ENCODE measurements at places on chromosomes 5 and 9. TPM values are rescaled to one million over a fixed set of nuclear protein-coding genes. Genes with fewer than 3 reads are reported as not detected.

DNA sequence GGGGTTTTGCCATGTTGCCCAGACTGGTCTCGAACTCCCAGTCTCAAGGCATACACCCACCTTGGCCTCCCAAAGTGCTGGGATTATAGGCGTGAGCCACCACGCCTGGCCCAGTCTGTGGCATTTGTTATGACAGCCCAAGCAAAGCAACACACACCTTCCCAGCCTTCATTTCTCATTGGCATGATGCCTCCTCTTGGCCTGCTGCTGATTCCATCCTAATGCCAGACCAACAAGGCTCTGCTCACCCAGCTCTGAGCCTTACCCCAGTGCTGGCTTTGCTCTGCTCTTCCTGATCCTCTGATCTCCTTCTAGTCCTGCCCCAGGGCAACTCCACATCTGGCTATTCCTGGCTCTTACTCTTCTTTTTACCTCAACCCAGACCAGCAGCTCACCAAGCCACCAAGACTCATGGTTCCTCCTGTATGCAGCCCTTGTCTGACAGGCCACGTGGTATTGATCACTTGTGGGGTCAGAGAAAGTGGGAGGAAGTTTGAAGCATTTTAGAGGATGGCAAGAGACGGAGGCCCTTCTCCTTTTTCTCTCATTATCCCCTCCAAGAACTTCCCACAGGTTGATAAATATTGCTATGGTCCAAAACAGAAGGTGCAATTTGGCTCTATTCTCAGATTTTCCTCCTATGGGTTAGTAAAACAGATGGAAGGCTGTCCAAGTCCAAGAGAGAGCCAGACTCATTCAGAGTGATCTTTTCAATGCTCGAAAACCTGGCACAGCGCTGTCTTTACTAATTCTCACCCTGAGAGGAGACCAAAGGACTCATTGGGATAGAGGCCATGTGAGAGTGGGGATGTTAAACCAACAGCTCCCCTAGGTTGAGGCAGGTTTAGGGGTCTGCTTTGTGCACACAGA is 958 bp downstream of the CD180 start:
- no peak overlapping the region for H3K27ac ChIP-seq
- peaks cover 24% of the 10 kb centered on the region for H3K36me3 ChIP-seq
- DNase-seq: no peak

DNA sequence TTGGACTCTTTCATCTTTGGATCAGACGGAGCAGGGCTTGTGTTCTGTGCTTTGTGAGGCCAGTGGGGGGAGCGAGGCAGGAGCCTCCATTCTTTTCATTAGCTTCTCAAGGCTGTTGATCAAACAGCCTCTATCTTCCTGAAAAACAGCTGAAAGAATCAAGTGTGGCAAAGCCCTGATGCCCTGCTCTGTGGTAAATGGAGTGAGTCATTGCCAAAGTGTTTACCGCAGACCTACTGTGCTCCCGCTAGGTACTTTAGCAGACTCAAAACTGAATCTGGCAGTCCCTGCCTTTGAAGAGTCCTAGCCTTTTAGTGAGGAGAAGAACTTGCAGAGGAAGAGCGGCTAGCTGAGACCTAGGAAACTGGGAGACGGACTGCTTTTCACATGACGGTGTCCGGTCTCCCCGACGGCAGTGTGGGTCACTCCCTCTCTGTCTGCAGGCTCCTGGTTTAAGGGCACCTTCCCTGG is 3.3 kb downstream of the ANKRD33B start:
- peaks cover 33% of the 10 kb centered on the region for H3K4me1 ChIP-seq
- H3K4me3 ChIP-seq: peak overlapping the region; percentile 63
- no peak for DNase-seq
- H3K36me3 ChIP-seq: peaks cover 18% of the 10 kb centered on the region
- H3K27me3 ChIP-seq: no peaks in the 10 kb centered on the region

- peaks cover 2% of the 10 kb centered on the region for H3K4me1 ChIP-seq
- no peak for DNase-seq
- H3K4me3 ChIP-seq: no peak overlapping the region
- H3K36me3 ChIP-seq: no peaks in the 10 kb centered on the region
- peaks cover 7% of the 10 kb centered on the region for H3K27me3 ChIP-seq
Observed at GRCh38 chr5:171762021-171762608, 23.5 kb upstream of the SMIM23 start.

DNA sequence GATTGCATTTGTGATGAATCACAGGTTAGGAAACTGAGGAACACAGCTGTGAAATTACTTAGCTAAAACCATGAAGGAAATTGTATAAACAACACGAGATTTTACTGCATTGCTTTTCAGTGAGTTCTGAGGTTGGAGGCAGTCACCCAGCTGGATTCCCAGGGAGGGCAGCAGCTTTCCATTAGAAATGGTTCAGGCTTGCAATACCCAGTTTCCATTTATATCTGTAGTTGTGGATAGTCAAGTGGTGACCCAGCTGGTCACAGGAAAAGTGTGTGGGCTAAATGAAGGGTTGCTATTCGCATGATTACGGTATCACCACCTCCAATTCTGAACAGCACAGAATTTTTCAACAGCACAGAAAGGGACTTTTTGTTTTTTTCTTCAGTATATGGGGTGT is 34.3 kb upstream of the SPATA31D4 start:
- no peak overlapping the region for H3K4me3 ChIP-seq
- H3K27me3 ChIP-seq: no peaks in the 10 kb centered on the region
- H3K36me3 ChIP-seq: no peaks in the 10 kb centered on the region

- no peak for DNase-seq
- H3K36me3 ChIP-seq: no peaks in the 10 kb centered on the region
- H3K27me3 ChIP-seq: no peaks in the 10 kb centered on the region
- H3K27ac ChIP-seq: no peak overlapping the region
- H3K4me1 ChIP-seq: no peaks in the 10 kb centered on the region
Observed at GRCh38 chr5:179393078-179393477, 47.8 kb upstream of the ADAMTS2 start.

MARVELD2 gene
- total RNA-seq: 0.16 TPM

CBY3 gene
- total RNA-seq: 0.51 TPM

GRCh38 chr5:7910738-7911428 is 41.9 kb downstream of the MTRR start:
- no peak for DNase-seq
- peaks cover 51% of the 10 kb centered on the region for H3K36me3 ChIP-seq
- no peaks in the 10 kb centered on the region for H3K27me3 ChIP-seq
- H3K27ac ChIP-seq: no peak overlapping the region

GRCh38 chr5:6308683-6309082 is 69.7 kb downstream of the MED10 start:
- no peak overlapping the region for H3K27ac ChIP-seq
- H3K36me3 ChIP-seq: no peaks in the 10 kb centered on the region
- no peak overlapping the region for H3K4me3 ChIP-seq
- no peaks in the 10 kb centered on the region for H3K27me3 ChIP-seq

DNA sequence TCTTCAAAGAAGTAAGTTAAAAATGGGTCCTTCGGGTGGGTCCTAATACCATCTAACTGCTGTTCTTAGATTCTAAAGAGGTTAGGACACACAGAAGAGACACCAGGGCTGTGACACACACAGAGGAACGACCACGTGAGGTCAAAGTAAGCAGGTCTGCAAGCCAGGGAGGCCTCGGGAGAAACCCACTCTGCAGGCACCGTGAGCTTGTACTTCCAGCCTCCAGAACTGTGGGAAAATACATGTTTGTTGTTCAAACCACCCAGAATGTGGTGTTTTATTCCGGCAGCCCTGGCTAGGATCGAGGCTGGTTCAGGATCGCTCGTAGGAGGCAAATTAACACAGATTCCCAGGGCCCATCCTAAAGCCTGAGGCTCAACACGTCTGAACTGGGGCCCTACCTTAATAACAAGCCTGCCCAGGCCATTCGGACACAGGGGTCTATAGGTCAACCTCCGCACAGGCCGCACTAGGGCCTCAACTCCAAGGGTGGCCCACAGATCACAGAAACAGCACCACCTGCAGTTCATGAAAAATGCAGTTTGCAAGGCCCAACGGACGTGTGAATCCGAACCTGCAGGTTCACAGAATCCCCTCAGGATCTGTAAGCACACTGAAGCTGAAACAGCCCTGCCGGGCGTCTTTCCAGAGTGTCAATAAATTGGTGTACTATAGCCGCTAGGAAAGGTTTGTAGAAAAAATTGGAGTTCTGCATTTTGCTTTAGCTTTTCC is 7.1 kb downstream of the MED10 start:
- H3K27ac ChIP-seq: no peak overlapping the region
- no peak for DNase-seq
- H3K4me3 ChIP-seq: no peak overlapping the region
- H3K4me1 ChIP-seq: peaks cover 26% of the 10 kb centered on the region
- H3K36me3 ChIP-seq: peaks cover 80% of the 10 kb centered on the region

OBP2B gene
- total RNA-seq: not detected

PTGER4 gene
- 30.4 TPM for total RNA-seq

DENND4C gene
- 25.0 TPM for total RNA-seq

DNA sequence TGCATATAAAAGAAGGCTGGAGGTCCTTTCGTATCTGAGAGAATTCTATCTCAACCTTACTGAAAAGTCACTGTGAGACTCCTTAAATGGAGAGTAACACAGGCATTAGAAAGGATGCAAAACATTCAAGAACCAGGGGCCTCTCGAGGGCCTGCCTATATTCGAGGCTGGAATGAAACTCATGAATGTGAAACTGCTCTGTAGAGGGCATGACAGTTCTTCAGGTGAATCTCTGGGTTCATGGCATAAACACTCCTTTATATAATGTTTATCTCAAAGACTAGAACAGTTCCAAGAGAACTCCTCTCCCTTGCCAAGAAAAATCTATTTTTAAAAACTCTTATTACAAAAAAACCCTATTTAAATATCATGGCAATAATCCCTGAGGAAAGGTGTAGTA is 113.9 kb downstream of the SEC61B start:
- peaks cover 2% of the 10 kb centered on the region for H3K27me3 ChIP-seq
- no peak overlapping the region for H3K4me3 ChIP-seq
- H3K36me3 ChIP-seq: no peaks in the 10 kb centered on the region
- DNase-seq: no peak

DNA sequence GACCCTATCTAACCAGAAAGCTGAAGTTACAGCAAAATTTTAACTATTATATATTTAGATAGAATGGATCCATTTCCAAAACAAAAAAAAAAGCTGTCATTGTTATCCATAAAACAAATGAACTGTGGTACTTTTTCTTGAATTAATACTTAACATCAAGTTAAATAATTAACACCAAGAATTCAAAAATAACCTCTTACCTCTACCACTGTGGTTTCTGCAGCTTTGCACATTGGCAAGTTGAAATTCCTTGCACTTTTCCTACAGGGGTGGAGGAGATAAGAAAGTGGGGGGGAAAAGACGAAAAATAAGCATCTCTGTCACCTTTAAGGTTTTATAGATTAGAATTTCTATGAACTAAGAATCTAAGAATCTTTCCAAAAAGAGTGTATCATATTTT is 30.0 kb downstream of the OXCT1 start:
- H3K27ac ChIP-seq: no peak overlapping the region
- H3K4me3 ChIP-seq: no peak overlapping the region
- no peaks in the 10 kb centered on the region for H3K27me3 ChIP-seq
- H3K4me1 ChIP-seq: peaks cover 24% of the 10 kb centered on the region
- H3K36me3 ChIP-seq: peaks cover 47% of the 10 kb centered on the region

- no peak for DNase-seq
- H3K36me3 ChIP-seq: no peaks in the 10 kb centered on the region
- H3K4me1 ChIP-seq: no peaks in the 10 kb centered on the region
- H3K27me3 ChIP-seq: no peaks in the 10 kb centered on the region
Observed at GRCh38 chr9:29449306-29449705, 1876.0 kb upstream of the C9orf72 start.

DNA sequence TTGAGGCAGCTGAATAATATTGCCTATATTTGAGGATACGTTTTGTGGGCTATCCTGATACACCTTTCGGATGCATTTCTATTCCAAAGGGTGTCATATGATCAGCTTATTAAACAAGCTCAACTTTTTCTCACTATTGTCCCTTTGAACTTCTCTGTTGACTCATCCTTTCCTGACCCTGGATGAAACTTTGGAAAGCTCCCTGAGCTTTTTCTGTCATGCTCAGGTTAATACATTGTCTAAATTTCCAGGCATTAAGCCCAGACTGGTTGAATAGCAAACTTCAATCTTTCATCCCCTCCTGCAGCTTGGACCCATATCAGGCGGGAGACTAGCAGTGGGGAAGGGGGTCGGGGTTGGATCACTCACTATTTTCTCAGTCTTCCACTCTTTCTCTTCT is 104.9 kb upstream of the PTPN3 start:
- no peaks in the 10 kb centered on the region for H3K4me1 ChIP-seq
- H3K36me3 ChIP-seq: no peaks in the 10 kb centered on the region
- peaks cover 3% of the 10 kb centered on the region for H3K27me3 ChIP-seq
- no peak overlapping the region for H3K4me3 ChIP-seq

TEX48 gene
- 0.68 TPM for total RNA-seq

GLIPR2 gene
- 30.1 TPM for total RNA-seq

DNA sequence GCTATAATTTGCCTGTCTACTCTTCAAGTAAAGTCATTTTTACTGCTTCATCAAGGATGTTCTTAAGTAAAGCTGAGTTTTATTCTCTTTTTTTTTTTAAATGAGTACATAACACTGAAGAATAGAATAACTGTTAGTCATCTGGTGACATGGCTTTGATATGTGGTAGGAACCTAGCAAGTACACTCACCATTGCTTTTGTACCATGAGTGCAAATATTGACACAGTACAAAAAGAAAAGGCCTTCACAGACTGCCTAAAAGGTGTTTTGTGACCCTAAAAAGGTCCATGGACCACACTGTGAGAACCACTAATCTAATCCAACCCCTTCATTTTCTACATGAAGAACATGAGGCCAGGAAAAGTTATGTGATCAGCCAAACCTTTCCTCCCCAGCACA is 55.0 kb downstream of the ECPAS start:
- no peak for DNase-seq
- H3K4me3 ChIP-seq: no peak overlapping the region
- peaks cover 81% of the 10 kb centered on the region for H3K36me3 ChIP-seq
- no peaks in the 10 kb centered on the region for H3K27me3 ChIP-seq
- no peak overlapping the region for H3K27ac ChIP-seq
- peaks cover 11% of the 10 kb centered on the region for H3K4me1 ChIP-seq

- peaks cover 12% of the 10 kb centered on the region for H3K4me1 ChIP-seq
- H3K36me3 ChIP-seq: peaks cover 43% of the 10 kb centered on the region
- H3K27ac ChIP-seq: no peak overlapping the region
Observed at GRCh38 chr9:34037626-34038025, 11.1 kb downstream of the UBAP2 start.

LRRTM2 gene
- 0.44 TPM for total RNA-seq

F2RL1 gene
- total RNA-seq: 0.09 TPM

CDC26 gene
- total RNA-seq: 50.2 TPM

DMGDH gene
- total RNA-seq: 0.41 TPM

MEIKIN gene
- not detected for total RNA-seq

CD274 gene
- total RNA-seq: 36.7 TPM

DNA sequence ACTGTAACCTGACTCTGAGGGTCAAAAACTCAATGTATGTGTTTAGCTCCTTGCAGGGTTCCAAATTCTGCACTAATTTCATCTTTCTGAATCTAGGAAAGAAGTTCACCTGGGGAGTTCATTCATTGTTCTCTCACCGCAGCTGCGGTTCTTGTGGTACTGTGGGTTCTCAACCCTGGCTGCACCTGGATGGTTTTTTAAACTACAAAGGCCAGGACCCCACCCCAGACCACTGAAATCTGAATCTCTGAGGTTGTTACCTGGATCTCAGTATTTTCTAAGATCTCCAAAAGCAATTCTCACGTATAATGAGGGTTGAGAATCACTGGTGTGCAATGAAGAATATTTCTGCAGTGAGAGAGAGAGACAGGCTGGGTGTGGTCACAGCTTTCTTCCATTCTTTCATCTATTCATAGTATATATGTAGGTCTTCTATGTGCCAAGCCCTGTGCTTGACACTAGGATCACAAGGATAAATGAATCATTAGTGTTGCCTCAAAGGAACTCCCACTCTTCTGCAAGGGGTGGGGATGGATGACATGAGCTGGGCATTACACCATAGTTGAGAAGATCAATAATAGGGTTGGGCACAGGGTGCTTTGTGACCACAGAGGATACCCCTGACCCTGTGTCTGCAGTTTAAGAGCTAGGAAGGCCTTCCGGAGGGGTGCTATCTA is 109.8 kb downstream of the GALNT10 start:
- DNase-seq: no peak
- no peaks in the 10 kb centered on the region for H3K27me3 ChIP-seq
- H3K4me1 ChIP-seq: no peaks in the 10 kb centered on the region
- no peak overlapping the region for H3K27ac ChIP-seq
- H3K36me3 ChIP-seq: peaks cover 52% of the 10 kb centered on the region

All from activated T-helper 2 cell treated with anti-CD3 and anti-CD28 coated beads, Interferon-gamma antibody, Interleukin-2, Interleukin-4, amounts not matched to agents 10 μg/mL and 5 μg/mL and 100 μg/mL, durations not matched to agents 14 hours and 24 hours and 36 hours (primary cell).